ENCODE measurements at places on chromosomes 16 and 17.
A peak's percentile ranks its signal among the peaks of the same experiment; 100 is the strongest.

DNA sequence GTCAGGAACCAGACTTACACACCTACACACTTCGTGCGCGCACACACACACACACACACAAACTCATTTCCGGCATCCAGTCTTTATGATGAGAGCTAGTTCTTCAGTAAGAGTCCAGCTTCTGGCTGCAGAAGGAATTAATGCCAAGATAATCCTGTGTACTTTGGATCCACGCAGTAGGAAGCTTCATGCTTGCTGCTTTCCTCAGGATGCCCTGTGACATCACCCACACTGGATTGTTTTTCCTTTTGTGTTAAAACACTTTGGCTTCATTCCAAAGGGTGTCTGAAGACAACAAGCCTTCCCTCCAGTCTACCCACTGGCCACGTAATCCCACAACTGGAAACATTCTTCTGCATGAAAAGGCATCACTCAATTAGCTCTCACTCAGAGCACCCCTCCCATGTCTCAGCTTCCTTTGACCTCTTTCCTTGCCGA, 35.4 kb downstream of the KCNJ16 start:
- DNase-seq, result no peak

- DNase-seq, result no peak
Measured at GRCh38 chr17:4527566-4528125, 27.5 kb downstream of the MYBBP1A start.

DNA sequence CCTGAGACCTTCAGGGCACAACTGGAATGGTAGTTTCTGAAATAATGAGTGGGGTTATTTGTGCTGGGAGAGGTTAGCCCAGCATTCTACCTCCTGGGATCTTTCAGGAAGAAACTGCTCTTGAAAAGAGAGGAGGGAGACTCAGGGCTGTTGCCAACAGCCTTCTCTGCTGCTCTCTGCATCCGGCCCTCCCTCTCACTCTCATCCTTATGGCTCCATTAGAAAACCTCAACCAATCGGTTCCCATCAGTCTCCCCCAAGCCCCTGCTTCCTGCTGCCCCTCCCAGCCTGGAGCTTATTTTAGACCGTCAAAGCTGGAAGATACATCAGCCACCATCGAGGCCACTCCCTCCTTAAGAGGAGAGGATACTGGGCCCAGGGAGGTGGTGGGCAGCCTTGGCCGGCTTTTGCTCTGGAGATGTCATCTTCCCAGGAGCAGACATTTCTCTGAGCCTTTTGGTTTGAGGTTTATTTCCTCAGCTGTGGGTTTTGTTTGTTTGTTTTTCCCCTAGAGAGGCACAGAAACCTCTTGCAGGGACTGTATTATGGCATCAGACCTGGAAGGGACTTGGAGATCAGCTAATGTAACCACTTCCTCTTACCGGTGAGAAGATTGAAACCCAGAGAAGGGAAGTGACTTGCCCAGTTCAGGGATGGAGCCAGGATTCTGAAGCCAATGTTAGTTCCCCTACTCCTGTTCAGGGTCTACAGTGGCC, 2.7 kb downstream of the MPRIP start:
- no peak for DNase-seq

DNA sequence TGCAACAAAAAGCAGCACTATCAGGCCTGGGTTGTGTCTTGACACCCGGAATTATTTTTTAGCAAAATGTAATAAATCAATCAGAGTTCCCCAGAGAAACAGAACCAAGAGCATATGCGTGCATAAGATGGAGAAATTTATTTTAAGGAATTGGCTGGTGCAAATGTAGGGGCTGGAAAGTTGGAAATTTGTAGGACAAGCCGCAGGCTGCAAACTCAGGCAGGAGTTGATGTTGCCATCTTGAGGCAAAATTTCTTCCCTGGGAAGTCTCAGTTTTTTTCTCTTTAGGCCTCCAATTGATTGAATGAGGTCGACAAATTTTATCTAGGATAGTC, 158.9 kb upstream of the FAM20A start:
- no peak for DNase-seq

DNA sequence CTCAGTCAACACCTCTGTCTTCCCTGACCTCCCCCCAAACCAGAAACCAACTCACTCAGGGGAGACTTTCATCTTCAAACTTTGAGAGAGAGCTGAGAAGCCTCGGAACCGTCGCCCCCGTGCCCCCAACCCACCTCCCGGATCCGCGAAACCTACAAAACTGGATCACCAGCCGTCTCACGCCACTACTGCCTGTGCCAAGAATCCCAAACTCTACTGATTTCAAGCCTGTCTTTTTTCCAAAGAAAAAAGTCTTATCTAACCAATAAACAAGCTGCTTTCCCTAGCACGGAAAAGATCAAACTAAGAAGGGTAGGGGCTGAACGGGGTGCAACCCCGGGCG, 2.0 kb downstream of the AXIN2 start:
- no peak for DNase-seq

GRCh38 chr17:79424471-79425185, 186.2 kb downstream of the RBFOX3 start:
- no peak for DNase-seq

GRCh38 chr17:81222620-81222905, 202 bp downstream of the CEP131 start:
- DNase-seq, result no peak

DNA sequence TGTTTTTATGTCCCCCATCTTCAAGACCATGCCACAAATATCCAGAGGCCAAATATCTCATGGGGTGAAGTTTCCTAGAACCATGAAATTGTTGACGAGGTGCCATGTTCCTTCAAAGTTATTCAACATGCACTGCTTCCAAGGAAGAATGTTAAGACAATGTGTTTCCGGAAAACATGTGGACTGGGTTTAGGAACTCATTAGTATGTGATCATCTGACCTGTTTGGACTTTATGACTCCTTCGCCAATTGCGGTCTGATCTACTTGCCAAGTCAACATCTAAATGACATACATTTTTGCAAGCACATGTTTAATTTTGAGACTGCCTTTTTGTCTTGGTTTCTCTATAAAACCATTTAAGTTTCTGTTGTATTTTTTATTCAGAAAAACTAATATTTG, 234.8 kb downstream of the MAF start:
- DNase-seq, result no peak

DNA sequence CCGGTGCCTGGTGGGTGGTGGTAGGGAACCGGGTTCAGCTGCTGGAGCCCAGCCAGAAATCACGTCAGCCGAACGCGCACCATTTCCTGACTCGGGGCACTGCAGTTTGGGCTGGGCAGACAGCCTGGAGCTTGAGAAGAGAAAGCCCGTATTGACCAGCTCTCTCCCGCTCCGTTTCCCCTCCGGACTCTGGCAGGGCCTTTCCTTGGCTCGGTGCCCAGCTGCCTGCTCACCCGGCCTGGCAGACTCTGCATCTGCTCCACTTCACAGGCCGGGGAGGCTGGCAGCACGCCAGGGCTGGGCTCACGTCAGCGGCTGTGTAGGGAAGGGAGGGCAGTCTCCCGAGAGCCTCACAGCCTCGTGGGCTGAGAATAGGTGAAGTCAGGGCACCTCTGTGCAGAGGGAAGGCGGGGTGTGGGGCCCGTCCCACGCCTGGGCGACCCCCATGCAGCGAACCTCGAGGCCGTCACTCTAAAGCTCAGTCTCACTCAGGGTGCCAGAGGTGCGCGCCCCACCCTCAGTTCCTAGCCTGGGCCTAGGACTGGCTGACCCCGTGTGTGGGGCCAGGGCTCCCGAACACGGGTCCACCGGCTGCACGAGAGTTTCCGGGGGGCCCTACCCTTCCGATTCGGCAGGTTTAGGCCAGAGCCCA, 59.1 kb downstream of the OR1D5 start:
- peak; percentile 49 for DNase-seq

GRCh38 chr16:84454611-84455010, 49.8 kb downstream of the MEAK7 start:
- no peak for DNase-seq

- DNase-seq, result no peak
Measured at GRCh38 chr17:29449865-29450671, 59.9 kb downstream of the TAOK1 start.

DNA sequence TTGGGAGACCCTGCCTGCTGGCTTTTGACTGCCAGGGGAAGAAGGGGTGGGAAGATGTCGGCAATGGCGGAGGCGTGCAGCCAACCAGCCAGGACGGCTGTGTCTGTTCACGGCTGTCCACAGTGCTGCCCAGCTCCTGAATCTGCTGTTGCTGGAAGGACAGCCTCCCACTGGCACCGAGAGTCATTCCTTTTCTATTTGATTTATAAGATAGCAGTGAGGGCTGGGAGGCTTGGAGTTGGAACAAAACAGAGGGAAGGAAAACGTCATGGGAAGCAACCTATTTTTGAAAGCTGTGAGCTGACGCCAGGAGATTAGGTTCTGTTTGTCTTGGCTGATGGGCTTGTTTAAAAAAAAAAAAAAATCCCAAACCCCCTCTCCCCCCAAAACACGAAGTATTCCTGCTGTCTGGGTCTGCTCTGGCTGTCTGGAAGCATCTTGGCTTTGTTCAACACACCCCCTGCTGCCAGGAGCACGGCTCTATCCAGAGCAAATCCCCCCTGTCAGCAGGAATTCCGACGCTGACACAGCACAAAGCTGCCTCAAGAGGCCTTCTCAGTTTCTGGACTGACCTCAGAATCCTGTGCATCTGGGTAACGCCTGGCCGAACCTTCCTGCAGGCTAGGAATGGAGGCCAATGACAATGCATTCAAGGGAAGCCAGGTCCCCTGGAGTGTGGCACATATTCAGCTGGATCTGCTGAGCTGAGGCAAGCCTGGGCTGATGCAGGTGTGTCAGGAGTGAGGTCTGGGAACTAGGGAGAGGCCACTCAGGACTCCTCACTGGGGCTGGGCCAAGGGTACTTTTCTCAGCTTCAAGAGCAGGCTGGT, 41.0 kb upstream of the SREBF1 start:
- DNase-seq, result no peak

DNA sequence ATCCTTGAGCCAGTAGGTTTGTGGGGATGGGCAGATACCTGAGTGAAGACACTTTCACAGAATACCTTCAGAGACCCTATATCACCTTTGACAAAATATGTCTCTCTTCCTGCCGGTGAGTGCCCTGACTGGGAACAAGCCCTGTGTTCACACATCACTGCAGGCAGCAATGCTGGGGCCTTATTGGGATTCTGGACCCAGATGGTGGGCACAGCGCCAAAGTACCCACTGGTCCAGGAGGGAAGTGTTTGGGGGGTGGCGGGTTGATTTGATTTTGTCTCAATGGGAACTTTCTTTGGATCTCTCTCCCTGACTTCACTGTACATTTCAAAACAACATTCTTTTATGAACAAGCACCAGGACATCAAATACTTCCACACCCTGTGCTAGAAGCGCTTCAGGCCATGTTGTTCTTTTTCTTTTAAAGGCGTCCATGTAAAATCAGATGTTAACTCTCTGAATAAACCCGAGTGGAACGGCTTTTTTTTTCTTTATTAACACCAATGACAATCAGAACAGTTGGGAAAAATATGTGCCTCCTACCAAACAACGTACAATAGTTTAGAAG, 62.4 kb upstream of the AKTIP start:
- DNase-seq, result no peak

DNA sequence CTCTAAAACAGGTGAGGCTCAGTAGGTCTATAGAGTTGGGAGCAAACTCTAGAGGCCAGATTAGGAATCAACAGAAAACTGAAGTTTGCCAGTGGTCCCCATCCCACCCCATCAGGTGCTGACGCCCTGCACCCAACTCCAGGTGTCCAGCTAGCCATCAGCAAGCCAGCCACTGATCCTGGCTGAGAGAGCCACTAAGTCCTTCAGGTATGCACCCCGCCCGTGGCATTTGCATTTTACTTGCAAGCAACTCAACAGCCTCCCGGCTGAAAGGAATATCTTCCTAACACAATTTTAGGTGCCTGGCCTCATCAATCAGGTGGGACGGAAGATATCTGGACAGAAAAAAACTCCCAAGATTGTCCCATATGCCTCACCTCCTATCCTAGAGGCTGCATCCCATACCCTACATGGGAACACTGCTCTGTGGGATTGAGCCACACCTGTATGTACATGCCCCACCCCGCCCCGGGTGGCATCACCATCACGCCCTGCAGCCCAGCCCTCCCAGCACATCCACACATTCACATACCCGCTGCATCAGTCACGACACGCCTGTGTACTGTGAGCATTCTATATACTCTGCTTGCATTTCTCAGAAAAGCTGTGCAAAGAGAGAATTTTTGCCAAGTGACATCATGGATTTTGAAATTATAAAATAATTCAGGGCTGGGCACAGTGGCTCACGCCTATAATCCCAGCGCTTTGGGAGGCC, 8.3 kb downstream of the OTOP3 start:
- DNase-seq, result no peak

- DNase-seq, result peak; percentile 44
Measured at GRCh38 chr16:27408012-27408601, 6.1 kb downstream of the IL21R start.

- no peak for DNase-seq
Measured at GRCh38 chr16:55812951-55813350, 19.9 kb downstream of the CES1 start.

All from activated CD4-positive, alpha-beta T cell treated with anti-CD3 and anti-CD28 coated beads, Interleukin-2, amount 50 U/mL, for 4 hours (primary cell).